ENCODE measurements at places on chromosomes 12 and 14.

GRCh38 chr12:53320352-53321195 is 836 bp downstream of the AAAS start:
- DNase-seq: no peak

DNA sequence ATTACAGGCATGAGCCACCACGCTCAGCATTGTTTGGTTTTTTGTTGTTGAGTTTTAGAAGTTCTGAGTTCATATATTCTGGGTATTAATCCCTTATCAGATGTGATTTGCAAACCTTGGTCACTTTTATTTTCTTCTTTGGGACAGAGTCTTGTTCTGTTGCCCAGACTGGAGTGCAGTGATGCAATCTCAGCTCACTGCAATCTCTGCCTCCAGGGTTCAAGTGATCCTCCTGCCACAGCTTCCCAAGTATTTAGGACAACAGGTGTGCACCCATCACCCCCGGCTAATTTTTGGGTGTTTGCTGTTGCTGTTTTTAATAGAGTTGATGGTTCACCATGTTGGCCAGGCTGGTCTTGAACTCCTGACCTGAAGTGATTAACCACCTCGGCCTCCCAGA is 11.8 kb downstream of the USP30 start:
- no peak for DNase-seq

DNA sequence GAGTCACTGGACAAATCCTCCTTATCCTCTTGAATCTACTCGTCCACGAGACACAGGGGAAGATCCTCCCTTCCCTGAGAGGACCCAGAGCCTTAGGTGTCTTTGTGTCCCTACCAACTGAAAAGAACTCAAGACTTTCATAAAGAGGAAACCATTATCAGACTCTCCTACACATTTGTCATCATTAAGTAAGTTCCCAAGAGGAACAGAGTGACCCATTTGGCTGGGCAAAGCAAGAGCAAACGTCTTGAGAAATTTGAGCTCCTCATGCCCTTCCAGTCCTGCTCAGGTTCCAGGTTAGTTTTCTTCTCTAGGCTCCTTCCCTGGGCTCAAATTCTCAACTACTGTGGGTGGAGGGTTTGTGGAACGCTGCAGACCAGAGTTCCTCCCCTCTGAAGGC is 5.7 kb downstream of the MLF2 start:
- DNase-seq: no peak

GRCh38 chr14:71361336-71361735 is 454.1 kb downstream of the PCNX1 start:
- no peak for DNase-seq
